Lower leg skin (tissue), 4 donors: ENCODE measurements at places on chromosomes 5 and 9.

DNA sequence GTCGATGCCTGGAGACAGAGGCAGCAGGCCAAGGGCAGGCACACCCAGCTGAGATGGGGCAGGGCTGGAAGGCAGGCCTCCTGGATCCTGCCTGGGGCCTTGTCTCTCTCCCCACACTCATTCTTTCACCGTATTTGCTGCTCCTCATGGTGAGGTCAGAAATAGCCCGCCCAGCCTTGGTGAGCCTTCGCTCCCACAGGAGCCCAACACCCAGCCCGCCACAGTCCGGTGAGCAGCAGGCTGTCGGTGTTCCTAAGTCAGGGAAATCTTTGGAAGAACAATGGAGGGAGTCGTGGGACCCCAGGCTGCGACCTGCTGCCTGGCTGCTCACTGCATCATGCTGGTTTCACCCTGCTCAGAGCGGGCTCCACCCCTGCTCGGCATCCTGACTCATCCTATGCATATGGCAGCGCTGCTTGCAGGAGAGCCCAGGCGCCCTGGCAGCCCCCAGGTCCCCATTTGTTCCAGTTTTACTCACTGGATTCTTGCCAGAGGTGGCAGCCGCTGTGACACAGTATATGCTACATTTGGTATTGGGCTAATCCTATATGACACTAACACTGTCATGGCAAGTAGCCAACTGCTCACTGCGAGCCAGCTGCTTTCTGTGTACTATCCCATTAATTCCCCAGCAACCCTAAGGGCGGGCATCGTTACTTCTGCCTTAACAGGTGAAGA is 53.2 kb upstream of the NCS1 start:
- DNase-seq: no peak

GRCh38 chr5:109769597-109770291 is 80.0 kb downstream of the MAN2A1 start:
- no peak for DNase-seq

DNA sequence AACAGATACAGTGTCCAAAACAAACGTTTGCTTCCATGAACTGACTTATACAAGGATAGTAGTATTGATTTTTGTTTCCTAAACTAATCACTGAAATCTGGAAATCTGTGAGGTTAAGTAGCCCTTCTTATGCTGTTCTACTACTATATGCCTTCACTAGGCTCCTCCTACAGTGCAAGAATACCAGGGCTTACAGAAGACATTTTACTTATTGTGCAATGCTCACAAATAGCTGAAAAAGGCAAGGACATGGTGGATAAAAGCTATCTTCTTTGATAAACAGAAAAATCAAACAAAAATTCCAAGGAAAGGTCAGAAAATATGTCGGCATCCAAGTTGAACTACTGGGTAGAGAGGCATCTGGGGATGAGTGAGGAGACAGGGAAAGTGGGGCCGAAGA is 61.9 kb downstream of the OXCT1 start:
- DNase-seq: no peak

- no peak for DNase-seq
Observed at GRCh38 chr5:9644630-9645029, 14.5 kb upstream of the TAS2R1 start.

DNA sequence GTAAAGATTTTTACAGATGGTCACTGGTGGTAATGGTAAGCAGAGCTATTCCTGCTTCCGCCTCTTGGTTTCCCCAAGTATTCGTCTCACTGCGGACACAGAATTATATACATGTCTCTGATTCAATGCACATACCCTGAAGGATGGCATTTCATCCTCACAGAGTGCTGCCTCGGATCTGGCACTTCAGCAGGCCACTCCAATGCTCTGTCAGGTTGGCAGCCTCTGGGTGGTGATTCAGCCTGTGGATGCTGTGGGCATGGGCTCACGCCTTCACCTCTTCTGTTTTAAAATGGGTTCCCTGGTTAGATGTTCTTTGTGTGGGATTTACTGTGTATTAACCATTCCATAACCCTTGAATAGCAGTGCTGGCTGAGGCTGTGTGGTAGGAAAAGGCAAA is 182.6 kb upstream of the ZNF608 start:
- DNase-seq: no peak

- no peak for DNase-seq
Observed at GRCh38 chr9:95648225-95648624, 131.5 kb upstream of the PTCH1 start.

DNA sequence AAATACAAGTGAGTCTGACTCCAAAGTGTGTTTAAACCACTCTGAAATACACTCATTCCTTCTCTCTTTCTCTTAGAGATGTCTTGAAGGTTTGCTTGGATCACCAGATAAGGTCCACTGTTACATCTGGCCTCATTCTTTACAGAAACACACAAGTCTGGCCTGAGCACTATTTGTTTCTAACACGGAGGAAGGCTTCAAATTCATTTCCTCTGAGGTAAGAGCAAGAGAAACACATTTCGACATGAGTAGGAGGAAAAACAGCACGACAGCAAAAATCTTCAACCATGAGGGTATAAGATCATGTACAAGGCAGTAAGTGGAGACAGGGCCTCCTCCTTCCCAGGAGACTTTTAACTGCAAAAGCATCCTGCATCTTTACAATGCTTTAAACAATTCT is 8.0 kb downstream of the SIL1 start:
- DNase-seq: no peak

- no peak for DNase-seq
Observed at GRCh38 chr9:112548836-112549595, 62.4 kb downstream of the KIAA1958 start.

DNA sequence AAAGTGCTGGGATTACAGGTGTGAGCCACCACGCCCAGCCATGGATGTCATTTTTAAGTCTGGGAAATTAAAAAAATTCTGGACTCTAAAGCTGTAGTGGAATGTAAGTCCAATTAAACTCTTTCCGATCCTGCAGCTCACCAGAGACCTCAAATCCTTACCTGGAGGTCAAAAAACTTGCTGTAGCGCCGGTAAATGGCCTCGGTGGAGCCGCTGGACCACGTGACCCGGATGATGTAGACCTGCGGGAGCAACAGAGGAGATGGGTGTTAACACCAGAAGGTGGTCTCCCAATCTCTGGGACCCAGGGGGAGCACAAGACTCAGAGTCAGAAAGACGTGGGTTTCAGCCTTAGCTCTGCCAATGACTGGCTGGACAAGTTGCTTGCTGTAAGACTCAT is 32.1 kb downstream of the SH3PXD2B start:
- DNase-seq: no peak

DNA sequence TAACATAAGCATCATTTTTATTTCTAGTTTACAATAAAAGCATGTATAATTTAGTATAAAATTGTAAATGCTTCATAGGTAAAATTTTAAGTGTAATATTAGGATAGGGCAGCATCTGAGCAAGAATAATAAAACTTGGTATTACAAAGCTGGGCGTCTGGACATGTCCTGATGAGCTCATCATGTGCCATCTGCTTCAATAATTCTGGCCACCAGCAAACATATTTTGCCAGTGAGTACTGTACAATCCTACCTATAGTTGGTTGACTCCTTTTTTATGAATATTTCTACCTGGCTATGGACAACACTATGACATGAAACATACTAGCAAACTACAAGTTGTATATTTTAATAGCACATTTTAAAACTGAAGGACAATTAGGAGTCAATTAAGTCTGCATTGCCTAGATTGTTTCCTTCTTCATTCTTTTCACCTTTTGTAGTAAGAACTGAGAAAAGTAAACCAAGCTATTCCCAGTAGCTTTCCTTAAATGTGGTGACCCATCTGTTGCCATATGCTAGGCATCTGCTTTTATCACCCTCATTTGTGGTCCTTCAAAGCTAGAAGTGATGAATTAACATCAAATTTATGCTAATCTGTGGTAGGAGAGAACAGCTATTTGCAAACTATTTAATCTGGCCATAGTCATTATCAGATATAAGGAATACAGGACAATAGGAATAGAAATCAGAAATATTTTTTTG is 23.4 kb downstream of the LURAP1L start:
- DNase-seq: no peak

GRCh38 chr5:135004376-135004775 is 29.7 kb downstream of the PITX1 start:
- DNase-seq: no peak

DNA sequence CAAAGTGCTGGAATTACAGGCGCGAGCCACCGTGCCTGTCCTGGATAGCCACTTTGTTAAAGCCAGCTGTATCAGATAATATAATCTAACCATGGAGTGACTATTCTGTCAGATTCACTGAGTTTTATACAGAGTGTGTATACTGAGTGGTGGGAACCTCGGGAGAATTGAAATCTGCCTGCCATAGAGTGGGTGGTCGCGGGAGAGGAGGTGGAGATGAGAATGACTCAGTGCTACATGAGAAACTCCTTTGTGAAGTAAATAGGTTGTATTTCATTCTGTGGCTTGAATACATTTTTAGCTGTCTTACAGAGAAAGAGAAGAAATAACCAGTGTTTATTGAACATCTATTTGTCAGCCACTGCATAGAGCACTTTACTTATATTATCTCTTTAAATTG is 26.4 kb downstream of the ATP6V0E1 start:
- DNase-seq: no peak

- DNase-seq: no peak
Observed at GRCh38 chr5:13348568-13348967, 595.9 kb downstream of the DNAH5 start.

DNA sequence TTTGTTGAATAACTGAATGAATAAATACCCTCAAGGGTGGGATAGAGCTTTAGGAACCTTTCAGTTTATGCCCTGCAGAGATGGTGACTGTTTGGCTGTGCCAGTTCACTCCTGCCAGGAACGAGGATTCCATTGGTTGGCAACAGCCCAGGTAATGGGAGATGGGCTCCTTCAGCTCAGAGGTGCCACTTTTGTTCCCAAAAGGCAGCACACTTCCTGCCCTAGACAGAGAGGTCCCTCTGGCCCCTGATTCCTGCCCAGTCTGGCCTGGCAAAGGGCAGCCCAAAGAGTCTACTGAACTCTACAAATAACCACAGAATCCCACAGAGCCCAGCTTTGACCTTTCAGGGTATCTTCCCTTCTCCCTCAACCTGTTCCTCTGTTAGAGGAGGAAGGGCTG is 1.6 kb downstream of the C9orf152 start:
- no peak for DNase-seq

- no peak for DNase-seq
Observed at GRCh38 chr5:90638878-90639277, 80.3 kb downstream of the ADGRV1 start.

- no peak for DNase-seq
Observed at GRCh38 chr9:120921661-120922181, 4.9 kb downstream of the TRAF1 start.

GRCh38 chr5:180675036-180675635 is 25.7 kb upstream of the FLT4 start:
- DNase-seq: no peak

DNA sequence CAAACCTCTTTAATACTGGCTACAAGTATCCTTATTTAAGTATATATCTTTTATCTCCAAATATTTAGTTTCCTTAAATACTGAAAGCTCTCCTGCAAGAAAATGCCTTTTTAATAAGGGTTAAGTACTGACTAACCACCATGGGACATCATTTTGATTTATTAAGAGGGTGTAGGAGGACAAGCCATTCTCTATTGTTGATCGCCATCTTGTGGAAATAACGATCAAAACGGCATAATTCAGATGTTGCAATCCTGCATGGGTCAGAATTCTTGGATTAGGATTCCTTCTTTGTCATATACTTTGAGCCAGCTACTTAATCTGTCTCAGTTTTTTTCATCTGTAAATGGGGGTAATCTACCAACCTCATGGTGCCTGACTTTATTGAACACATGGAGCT is 28.7 kb upstream of the C5orf46 start:
- DNase-seq: no peak

- DNase-seq: no peak
Observed at GRCh38 chr9:76530458-76531110, 71.6 kb downstream of the GCNT1 start.

- DNase-seq: no peak
Observed at GRCh38 chr5:154205441-154206117, 15.0 kb downstream of the GALNT10 start.

DNA sequence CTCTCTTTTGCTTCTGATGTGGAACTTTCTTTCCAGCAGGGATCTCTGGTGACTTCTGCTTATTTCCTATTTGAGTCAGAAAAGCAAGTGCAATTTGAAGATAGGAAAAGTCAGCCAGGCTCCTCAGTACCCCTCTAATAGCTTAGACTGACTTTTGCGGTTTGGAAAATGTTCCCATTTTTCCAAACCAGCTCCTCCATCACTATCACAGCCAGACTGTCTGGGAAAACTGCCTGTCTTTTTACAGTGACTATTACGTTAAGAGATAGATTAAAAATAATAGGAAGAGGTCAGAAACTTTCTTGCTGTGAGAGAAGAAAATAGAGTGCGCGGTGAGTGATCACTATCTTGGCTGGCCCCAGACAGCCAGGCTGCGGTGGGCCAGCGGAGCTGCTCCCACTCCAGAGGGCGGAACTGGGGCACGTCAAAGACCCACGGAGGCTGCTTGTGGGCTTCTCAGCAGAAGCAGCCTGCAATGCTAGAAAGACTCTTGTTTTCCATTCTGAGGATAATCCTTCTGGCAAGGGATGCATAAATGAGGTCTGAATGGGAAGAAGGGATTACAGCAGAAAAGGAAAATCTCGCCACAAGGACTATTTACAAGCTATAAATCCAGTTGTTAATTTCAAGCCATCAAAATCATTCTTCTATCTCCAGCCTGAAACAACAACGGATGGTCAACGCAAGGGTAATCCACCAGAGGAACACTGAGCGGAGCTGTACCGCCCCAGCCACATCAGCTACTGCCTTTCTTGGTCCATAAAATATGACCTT is 151.0 kb upstream of the MSX2 start:
- DNase-seq: no peak

GRCh38 chr5:8682381-8682780 is 813.4 kb downstream of the MTRR start:
- no peak for DNase-seq

DNA sequence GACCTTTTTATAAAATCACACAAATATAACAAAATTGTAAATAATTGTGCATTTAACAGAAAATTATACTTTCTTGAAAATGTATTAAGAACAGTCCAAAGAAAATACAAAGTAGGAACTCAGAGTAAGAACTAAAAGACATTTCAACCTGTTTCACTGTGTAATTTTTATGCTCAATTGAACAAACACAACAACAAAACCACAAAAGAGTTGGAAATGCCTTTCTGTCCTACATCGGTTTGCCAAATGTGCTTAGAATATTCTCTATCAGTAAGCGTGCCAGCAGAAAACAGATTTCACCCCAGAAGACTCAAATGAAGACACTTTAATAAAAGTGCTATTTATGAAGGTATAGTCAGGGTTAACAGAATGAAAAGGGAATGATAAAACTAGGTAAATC is 592.1 kb downstream of the PRELID2 start:
- no peak for DNase-seq
